ENCODE measurements at places on chromosomes 4 and X.

DNA sequence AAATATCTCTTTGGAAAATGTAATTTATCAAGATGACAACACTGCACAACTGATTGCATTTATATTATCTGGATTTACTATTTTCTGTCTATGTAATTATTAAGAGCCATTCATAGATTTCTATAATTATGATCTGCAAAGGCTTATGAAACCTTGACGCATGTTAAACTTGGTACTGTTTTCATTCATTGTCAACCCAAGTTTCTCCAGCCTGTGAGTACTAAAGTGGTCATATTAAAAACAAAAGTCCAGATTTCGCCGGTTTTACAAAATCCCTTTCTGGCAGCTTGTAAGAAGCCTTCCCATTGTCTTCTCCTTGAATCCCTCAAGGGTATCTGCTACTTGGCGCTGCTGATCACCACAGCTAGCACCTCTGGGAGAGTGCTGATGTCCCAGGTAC, 19.7 kb upstream of the GRPR start:
- DNase-seq = no peak

- DNase-seq = no peak
Observed at GRCh38 chr4:11602606-11603340, 174.1 kb upstream of the HS3ST1 start.

DNA sequence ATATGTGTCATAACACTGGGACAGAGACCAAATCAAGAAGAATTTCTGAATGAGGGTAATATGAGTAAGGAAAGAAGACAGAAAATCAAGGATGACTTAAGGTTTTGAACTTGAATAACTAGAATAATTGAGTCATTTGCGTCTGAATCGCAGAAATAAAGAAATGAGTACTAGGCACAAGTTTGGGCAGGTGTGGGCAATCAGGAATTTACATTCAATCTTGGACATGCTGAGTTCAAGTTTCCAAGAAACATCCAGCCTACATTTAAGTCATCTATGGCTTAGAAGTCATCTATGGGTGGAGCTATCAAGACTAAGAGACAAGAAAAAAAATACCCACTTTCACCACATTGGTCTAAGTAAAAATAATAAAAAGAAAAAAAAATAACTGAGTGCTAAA, 30.4 kb upstream of the WDR44 start:
- no peak for DNase-seq

- no peak for DNase-seq
Observed at GRCh38 chr4:15757054-15757453, 21.1 kb upstream of the CD38 start.

DNA sequence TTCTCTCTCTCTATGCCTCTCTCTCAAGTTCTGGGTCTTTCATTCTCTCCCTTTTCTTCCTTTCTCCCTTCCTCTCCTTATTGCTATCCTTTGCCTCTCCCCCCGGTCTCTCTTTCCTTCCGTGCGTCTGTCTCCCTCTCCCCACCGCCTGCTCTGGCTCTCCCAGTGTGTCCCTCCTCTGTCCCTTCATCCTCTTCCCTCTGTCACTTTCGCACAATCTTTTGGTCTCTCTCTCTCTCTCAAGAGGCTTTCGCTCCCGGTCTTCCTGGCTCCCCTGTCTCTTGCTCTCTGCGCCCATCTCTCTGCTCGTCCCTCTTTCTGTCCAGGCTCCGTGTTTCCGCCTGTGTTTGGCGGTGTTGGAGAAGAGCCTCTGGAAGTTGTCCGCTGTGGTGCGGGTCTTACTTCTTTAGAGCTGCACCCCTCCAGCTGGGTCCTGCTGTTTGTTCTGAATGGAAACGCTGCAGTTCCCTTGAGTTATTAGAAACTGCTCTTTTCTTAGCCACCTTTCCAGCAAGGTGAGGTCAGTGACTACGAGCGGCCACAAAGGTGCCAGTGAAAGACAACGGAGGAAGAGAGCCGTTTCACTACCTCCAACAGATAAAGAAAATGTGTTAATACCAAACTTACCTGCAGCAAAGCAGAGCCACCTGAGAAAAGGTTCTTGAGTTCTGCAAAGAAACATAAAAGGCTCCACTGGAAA, 1.1 kb downstream of the BMPR1B start:
- no peak for DNase-seq

DNA sequence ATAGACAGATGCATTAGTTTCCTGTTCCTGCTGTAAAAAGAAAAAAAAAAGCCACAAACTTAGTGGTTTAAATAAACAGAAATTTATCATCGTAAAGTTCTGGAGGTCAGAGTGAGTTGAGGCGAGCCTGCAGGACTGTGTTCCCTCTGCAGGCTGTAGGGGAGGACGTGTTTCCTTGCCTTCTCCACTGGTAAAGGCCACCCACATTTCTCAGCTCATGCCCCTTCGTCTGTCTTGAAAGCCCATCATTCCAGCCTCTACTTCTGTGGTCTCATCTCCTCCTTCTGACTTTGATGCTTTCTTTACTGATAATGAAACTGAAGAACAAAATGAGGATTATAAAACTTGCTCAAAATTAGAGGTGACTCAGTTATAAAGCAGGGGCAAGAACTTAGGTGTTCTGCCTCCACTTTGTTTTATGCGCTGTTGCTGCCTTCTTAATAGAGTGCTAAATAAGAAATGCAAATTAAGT, 143.0 kb downstream of the STIM2 start:
- no peak for DNase-seq

DNA sequence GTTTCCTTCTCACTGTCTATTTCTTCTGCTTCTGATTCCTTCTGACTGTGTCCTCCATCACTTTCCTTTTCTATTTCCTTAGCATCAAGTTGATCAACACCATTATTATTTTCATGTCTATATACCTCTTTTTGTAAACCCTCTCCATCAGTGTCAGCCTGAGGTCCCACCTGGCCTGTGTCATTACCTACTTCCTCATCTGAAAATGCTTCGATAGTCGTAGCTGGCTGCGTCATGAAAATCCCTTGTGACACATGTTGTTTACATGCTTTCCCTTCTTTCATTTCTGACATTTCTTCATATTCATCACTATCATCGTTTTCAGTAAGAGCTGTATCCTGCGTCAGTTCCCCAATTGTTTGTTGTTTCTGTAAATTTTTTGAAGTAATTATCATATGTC, 39.6 kb downstream of the RPGR start:
- DNase-seq = no peak

- no peak for DNase-seq
Observed at GRCh38 chrX:17464194-17464593, 89.2 kb downstream of the NHS start.

GRCh38 chr4:154566639-154567204, 3.9 kb downstream of the FGB start:
- DNase-seq = no peak

- no peak for DNase-seq
Observed at GRCh38 chr4:142535009-142535408, 311.1 kb downstream of the INPP4B start.

- DNase-seq = no peak
Observed at GRCh38 chr4:181140037-181140603, 1103.1 kb upstream of the TENM3 start.

DNA sequence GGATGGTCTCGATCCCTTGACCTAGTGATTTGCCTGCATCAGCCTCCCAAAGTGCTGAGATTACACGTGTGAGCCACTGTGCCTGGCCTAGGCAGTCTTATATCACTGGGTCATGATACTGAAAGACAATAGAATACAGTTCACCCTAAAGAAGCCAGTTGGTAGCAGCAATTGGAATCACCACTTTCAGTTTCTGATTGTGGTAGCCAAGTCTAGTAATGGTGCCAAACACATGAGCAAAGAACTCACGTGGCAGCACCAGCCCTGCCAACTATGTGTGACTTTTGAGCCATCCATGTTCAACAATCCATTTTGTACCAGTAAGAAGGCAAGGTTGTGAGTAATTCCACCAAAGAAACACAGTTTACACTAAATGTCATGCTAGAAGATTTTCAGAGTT, 548.4 kb downstream of the KLHL13 start:
- no peak for DNase-seq

- no peak for DNase-seq
Observed at GRCh38 chr4:175341203-175341755, 423.1 kb downstream of the ADAM29 start.
